ENCODE measurements at places on chromosomes 13 and 19.

DNA sequence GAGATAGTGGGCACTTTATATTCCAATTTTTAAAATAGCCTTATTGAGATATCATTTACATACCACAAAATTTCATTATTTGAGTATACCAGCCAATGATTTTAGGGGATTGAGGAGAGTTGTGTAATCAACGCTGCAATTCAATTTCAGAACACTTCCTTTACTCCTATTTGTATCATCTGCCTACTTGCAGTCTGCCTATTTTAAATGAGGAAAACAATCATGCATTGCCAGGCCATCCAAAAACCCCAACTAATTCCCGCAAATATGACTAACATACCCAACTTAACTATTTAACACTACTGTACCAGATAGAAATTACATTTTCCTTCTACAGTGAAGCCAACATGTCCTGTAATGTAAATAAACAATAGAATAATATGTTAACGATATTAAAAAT, 26.7 kb downstream of the CAB39L start:
- DNase-seq: no peak

DNA sequence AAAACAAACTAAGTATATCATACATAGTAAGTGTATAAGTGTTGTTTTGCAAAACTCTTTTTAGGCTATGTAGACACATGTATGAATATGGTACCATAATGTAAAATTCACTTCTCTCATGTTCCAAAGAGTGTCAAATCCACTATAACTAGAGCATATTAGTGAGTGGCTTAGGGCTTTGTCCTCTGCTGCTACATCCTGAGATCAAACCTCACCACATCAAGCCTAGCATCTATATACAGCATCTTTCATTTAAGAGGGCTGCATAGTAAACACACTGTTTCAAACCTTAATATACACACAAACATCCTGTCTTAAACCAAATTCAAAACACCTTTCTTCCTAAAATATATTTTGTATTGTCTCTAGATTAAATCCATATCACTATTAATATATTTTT, 38.7 kb downstream of the ELF1 start:
- DNase-seq: no peak

- DNase-seq: no peak
Observed at GRCh38 chr13:27607125-27607524, 13.2 kb downstream of the LNX2 start.

DNA sequence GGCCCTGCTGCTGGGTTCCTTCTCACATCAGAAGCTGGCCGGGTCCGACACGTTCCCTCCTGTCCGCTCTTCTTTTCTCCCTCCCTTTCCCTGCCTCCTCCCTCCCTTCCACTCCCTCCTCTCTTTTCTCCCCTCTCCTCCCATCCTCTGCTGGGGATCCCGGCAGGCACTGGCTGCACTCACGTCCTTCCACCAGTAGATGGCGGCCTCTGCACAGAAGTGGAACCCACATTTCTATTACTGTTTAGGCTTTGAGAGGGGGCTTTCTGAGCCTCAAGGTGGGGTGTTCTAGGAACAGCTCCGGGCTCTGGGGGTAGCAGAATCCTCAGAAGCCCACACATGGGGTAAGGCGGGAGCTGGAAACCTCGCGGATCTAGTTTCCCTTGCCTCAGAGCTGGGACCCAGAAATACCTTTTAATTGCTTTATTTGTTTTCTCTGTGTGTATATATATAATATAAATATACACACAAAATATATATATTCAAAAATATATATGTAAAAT, 294.2 kb downstream of the ZNF536 start:
- no peak for DNase-seq

- no peak for DNase-seq
Observed at GRCh38 chr13:50912851-50913250, 3.3 kb downstream of the RNASEH2B start.

DNA sequence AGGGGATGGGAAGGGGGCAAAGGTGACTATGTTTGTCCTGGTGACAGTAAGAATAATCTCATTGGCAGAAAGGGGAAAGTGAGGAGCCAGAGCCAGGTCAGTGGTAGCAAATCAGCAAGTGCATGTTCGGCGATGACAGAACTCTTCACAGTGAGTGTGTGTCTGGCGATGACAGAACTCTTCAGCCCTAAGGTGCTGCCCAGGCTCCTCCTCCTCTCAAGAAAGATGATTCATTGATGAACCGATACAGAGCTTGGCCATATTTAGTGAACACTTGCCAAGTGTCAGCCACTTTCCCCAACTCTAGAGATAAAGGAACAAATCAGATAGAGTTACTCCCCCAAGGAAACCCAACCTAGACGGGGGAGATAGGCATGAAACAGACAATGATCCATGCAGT, 199.3 kb upstream of the UBL3 start:
- DNase-seq: no peak

DNA sequence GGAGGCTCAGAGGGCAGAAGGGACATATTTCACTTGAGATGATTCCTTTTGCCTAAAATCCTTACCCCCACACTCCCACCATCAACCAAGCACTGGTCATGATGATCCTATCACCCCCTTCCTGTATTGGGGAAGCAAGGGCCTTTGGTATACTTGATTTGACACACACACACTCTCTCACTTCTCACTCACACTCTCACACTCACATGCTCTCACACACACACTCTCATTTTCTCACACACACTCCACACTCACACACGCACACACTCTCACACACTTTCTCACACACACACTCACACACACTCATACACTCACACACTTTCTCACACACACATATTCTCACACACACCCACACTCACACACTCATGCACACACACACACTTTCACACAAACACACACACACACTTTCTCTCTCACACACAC, 8.6 kb downstream of the RGCC start:
- DNase-seq: no peak

- no peak for DNase-seq
Observed at GRCh38 chr13:112576191-112576590, 11.8 kb downstream of the TUBGCP3 start.

GRCh38 chr13:74280795-74281490, 146.7 kb upstream of the KLF12 start:
- no peak for DNase-seq

DNA sequence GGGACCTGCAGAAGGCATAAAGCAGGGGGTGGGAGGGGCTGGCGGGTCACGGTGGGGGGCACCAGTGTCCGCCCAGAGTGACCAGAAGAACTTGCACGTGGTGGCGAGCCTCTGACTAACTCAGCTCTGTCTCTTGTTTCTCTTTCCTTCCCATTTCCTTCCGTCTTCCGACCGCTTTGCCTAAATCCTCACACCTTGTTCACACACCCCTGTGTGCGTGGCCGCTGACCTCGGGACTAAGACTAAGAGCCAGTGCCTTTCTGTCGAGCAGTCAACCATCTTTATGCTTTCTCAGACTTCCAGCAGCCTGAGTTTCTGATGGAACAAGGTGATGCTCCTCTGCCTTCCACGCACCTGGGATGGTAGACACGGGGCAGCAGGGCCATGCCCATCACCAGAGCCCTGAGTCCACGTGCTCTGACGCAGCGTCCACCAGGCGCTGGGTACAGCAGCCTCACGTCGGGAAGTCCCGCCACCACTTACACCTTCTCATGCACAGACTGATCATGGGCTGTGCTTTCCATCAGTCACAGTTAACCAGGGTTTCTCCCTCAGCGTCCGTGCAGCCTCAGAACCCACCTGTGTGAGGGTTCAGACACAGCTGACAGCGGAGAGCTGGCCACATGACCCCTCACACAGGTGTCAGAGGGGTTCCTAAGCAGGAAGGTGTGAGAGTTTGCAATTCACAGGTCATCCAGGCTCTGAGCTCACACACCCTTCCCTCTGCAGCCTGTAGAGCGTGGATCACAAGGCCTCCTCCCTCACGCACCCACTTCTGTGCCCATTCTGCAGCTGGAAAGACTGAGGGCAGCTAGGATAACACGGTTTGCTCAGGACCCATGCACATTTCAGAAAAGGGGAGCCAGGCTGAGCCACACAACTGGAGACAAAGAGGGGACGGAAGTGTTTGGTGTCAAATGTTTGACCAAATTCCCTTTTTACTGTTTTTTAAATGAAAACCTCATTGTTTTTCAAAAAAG, 90.7 kb upstream of the MCF2L start:
- DNase-seq: no peak

GRCh38 chr19:28746478-28746877, 466.5 kb downstream of the UQCRFS1 start:
- DNase-seq: no peak

DNA sequence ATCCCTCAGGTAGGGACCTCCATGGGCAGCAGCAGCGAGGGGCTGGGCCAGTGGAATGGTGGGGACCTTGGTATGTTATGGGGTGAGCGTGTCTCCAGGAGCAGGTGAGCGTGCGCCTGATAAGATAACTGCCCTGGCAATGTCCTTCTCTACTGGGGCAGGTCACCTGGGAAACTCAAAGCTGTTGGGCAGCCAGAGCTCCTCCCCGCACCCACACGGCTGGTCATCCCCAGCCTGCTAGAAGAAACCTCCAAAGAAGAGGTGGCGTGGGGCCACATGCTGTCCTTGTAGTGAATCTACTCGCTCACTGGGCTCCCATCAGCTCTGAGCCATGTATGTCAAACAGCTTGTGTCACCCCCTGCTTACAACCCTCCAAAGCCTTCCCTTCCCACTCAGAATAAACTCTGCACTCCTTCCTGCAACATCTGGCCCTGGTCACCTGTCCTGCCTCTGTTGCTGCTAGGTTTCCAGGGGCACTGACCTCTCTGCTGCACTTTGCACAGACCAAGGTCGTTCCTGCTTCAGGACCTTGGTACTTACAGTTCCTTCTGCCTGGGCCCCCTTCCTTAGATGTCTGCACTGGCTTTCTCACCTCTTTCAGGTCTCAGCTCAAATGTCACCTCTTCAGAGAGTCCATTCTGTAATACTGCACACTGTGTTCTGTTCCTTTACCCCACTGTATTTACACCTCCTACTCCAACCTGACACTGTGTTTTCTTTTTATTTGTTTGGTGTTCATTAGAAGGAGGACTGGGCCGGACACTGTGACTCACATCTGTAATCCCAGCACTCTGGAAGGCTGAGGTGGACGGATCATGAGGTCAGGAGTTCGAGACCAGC, 1.8 kb upstream of the ATP4A start:
- no peak for DNase-seq

- DNase-seq: no peak
Observed at GRCh38 chr19:17436094-17436873, 12.2 kb downstream of the TMEM221 start.

GRCh38 chr13:29853131-29853530, 2.7 kb upstream of the UBL3 start:
- no peak for DNase-seq

GRCh38 chr19:50147462-50148423, 15.3 kb downstream of the IZUMO2 start:
- DNase-seq: peak; percentile 25

DNA sequence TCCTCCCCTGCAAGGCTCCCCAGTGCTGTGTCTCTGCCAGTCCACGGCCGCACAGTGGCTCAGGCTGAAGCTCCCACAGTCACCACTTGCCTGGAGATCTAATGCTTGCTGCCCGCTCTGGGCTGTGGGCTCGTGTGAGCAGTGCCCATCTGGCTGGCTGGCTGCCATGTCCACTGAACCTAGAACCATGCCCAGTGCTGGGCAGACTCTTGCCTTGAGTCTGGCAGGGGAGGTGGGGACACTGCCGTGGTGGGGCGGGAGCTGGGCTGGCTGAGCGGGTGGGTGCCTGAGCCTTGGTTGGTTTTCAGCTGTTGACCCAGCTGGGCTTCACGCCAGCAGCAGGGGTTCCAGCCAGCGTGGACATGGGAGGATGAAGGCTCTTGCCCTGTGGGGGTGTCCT, 52.3 kb downstream of the CRTC1 start:
- no peak for DNase-seq

DNA sequence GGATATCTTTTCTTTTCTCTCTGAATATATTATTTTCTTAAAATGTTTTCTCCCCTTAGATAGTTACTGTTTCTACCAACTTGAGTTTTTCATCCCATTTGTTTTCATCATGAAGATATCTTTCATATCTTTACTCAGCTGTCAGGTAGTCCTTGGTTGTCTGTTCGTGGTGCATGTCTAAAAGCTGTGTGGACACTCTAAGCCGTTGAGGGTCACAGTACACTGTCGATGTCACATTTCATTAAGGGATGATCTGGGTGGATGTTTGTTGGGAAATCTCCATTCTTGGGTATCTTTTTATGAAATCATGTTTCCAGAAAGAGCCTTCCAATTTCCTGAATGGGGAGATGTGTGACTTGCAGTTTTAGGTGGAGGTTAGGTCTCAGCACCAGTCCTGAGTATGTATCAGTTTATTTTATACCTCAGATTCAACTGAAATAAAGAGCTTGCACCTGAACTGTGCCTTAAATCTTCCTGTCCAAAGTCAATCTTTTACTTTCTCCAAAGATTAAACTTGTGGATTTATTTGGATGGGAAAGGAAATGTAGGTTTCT, 23.2 kb downstream of the ZMYM2 start:
- no peak for DNase-seq

- DNase-seq: no peak
Observed at GRCh38 chr19:47021536-47022139, 2.0 kb downstream of the NPAS1 start.

DNA sequence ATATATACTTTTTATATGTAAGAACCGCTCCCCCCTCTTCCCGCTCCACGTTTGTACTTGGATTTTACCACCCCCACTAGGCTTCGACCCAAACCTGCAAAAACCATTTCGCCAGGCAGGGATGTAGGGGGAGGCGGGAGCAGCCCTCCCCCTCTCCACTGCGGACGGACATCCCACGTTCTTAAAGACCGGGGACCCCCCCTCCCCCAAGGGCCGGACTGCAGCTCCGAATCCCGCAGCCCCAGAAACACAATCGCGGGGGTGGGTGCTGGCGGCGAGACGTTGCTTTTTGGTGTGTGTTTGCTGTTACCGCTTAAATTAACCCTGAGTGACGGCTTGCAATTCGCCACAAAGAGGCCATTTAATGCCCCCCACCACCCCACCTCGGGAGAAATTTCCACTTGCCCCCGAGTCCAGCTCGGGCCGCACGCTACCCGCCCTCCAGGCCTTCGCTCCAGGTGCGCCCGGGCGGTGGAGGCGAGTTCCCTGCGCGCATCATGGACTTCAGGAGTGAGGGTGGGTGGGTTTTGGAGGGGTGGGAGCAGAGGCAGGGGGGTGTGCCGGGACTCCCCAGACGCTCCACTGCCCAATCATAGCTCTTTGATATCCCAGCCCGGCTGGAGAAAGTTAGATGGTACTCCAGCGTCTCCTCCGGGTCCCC, 15.8 kb downstream of the NFIX start:
- DNase-seq: no peak

DNA sequence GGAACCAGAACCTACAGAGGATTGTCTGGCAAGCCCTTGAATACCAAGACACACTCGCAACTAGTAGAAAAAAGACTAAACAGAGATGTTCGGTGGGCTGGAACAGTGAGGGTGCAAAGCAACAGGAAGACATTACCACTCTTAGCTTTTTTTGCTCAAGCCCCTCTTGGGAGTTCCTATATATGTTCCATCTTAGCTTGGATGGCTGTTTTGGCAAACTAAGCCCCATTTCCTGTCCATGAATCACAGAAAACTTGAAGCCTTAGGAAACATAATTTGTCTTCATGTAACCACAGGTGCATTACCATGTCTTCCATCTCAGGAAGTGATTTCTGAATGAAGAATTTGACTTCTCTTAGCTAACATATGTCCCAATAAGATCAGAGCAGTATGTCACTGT, 446.3 kb downstream of the OLFM4 start:
- DNase-seq: no peak

All from activated CD8-positive, alpha-beta memory T cell treated with anti-CD3 and anti-CD28 coated beads for 1 hour (primary cell).